ENCODE measurements at places on chromosomes 7 and 10. TPM values are rescaled to one million over a fixed set of nuclear protein-coding genes. Genes with fewer than 3 reads are reported as not detected.

Gene MMP21
- not detected for total RNA-seq

Gene TRIL
- total RNA-seq, result 61.5 TPM

Gene ICA1
- 3.5 TPM for total RNA-seq

Gene CC2D2B
- total RNA-seq, result 1.0 TPM

Gene MYO3A
- 0.82 TPM for total RNA-seq

Gene FZD8
- total RNA-seq, result 3.5 TPM

- no peak for DNase-seq
Observed at GRCh38 chr10:11871466-11871865, 48.3 kb downstream of the PROSER2 start.

- DNase-seq, result no peak
Observed at GRCh38 chr7:3911685-3912084, 610.6 kb downstream of the SDK1 start.

DNA sequence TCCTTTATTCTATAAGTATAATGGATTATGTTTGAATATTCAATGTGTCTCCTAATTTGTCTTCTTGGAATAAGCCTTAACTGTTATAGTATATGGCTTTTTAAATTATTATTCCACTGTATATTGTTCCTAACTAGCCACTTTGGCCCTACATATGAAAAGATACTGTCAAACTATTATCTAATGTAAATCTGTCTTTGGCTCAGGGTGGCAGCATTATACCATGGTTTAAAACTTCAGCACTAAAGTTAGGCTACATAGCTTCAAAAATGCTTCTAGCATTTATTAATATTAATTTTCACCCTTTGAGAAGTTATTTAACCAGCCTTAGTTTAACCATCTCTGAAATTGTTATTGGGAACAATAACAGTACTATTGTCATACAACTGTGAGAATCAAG is 543.1 kb upstream of the MBL2 start:
- DNase-seq, result no peak

DNA sequence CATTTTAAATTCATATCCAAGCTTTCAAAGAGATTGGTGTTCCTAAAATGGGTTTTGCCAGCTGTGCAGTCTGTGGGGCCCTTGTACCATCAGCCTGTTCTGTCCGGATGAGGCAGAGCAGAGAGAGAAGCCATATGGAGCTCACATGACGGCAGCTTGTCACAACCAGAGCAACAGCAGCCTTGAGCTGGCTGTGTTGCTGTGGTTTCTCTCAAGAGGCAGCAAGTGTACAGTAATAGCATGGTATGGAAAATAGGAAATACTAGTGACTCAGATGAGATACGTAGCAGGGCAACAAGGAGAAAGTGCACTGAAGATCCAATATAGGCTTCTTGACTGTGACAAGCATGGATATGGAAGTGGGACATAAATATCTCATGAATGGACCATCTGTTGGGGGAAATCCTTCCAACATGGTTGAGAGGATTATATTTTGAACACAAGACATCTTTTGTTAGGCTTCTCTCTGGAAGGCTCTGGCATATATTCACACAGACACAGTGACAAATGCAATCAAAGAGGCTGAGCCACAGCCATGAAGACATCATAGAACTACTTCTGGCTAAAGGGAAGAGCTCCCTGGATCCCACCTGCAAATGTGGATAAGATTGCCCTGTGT is 251.0 kb upstream of the TAC1 start:
- DNase-seq, result no peak

DNA sequence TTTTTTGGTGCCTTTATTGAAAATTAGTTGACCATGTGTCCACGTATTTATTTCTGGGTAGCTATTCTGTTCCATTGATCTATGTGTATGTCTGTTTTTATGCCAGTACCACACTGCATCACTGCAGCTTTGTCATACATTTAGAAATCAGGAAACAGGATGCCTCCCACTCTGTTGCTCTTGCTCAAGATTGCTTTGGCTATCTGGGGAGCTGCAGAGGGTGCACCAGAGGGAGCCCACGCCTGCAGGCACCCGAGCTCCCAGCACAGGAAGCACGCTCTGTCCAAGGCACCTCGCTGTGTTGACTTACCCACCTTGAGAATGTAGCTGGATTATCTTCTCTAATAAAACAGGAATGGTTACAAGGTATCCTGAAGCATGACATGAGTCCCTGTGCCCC is 301.7 kb downstream of the TCERG1L start:
- no peak for DNase-seq

DNA sequence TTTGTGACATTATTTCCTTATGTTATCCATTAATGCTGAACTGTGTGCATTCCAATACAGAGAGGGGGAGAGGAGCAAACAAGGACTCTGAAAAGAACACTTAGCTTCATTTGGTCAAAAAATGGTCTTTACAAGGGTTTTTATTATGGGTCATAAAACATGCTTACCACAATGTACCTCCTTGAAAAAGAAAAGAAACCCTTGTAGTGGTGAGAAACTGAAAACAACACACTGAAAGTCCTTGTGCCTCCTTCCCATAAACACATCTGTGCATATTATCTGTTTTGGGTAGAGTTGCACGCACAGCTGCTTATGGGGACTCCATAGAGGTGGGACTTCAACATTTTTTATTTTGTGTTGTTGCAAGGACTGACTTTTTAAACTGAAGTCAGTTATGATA is 98.7 kb downstream of the CDK6 start:
- DNase-seq, result no peak

- DNase-seq, result no peak
Observed at GRCh38 chr10:110706690-110707098, 62.6 kb downstream of the RBM20 start.

DNA sequence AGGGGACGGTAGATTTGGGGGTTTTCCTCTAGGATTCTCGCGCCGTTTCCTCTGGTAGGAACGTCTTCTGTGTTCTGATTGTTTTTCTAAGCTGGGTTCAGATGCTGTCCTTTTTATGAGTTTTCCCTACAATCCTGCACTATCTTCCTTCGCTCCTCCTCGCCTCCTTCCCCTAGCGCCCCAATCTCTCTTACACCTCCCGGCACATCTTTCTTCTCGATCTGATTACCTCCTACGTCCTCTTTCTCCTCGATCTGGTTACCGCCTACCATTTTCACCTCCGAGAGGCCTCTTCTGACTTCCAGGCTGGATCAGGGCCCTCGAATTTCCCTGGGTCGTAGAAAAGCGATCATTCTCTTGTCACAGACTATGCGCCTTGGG is 413 bp downstream of the BUD31 start:
- DNase-seq, result no peak

DNA sequence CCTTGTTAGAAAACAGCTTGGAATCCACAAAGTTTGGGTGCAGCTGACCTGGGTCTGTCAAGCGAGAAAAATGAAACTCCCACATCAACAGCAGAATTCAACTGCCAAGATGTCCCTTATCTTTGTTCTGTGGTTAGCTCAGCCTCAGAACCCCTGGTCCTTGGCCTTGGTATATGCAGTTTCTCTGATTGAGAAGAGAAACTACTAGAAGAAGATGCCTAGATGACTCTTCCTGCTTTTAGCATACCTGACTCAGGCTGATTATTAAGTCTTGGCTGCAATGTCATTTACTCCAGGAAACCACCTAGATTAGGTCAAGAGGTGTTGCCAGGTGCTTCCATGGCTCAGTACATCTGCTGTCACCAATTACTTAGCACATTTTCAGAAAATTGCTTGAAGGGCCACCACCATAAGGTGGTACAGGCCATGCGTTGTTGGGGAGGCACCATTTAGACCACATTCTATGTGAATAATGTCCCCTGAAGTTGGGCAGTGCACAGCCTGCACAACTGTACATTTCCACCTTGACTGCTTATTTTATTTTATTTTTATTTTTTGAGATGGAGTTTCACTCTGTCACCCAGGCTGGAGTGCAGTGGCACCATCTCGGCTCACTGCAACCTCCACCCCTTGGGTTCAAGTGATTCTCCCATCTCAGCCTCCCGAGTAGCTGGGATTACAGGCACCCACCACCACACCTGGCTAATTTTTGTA is 59.4 kb upstream of the ZNF438 start:
- DNase-seq, result no peak

GRCh38 chr7:39582536-39582935 is 16.3 kb downstream of the YAE1 start:
- DNase-seq, result no peak

- DNase-seq, result no peak
Observed at GRCh38 chr7:70439651-70440050, 692.3 kb upstream of the GALNT17 start.

DNA sequence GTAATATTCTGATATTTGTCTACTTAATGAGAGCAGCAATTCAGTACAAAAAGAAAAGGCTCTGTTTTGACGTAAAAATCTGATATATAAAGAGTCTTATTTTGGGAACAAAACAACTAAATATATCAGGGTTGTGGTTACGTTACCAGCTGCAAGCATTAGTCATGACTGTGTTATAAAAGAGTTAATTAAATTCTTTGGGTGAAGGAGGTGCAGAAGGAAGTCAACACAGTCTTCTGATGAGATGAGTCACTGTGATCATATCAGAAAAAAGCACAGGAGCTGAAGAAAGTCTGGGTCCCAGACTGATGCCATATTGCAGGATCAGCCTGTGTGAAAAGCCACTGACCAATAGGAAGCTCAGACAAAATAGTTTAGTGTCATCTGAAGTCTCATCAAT is 234.3 kb upstream of the TEX47 start:
- no peak for DNase-seq

DNA sequence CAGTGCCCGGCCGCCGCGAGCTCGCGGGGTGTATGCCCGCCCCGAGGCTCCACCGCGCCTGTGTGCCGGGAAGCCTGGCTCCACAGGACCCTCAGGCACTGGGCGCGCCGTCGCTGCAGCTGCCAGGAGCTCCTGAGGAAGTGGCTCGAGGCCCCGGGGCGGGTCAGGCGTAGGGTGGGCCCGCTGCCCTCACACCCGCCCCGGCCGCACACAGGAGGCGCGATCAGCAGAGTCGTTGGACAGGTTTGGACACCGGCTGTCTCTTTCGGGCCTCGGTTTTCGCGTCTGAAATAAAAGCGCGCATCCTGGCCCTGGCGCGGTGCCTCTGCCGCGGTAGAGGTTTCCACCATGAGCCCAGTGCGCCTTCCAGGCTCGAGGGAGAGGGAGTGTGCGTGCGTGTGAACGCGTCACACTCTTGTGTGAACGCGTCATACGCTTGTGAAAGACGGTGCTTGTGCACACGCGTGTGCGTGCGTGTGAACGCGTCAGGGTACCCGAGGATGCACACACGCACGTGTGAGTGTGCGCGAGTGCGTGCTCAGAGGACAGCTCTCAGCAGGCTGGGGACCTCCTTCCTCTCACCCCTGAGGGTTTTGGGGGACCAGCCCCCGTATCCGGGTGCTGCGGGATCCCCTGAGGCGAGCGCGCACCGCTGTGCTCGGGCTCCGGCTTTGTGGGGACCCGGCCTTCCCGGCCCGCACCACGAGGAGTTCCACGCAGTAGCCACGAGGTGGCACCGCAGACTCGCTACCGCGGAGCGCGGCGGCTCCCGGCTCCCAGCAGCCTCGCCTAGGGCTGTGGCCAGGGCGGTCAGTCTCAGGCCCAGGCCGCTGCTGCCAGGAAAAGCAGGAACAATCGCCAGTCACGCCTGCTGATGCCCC is 83.8 kb downstream of the BMS1 start:
- peak; percentile 83 for DNase-seq

- DNase-seq, result no peak
Observed at GRCh38 chr7:76280408-76280807, 22.1 kb upstream of the HSPB1 start.

GRCh38 chr10:8393531-8393930 is 339.0 kb downstream of the GATA3 start:
- no peak for DNase-seq

DNA sequence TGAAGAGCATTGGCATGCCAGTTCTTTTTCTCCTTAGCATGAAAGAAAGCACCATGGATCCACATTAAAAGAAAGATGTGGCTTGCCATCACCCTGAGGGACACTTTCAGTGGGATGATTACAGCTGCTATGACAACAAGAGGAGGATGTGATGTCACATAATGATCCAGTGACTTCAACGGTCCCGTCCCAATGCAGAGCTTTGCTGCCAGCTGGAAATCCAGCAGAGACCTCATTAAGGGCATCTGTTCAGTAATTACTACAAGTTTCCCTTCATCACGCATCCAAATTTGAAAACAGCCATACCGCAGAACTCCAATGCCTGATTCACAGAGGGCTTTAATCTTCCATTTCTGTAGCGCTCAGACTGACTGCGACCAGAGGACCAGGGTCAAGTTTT is 206.6 kb downstream of the LSM5 start:
- DNase-seq, result no peak

DNA sequence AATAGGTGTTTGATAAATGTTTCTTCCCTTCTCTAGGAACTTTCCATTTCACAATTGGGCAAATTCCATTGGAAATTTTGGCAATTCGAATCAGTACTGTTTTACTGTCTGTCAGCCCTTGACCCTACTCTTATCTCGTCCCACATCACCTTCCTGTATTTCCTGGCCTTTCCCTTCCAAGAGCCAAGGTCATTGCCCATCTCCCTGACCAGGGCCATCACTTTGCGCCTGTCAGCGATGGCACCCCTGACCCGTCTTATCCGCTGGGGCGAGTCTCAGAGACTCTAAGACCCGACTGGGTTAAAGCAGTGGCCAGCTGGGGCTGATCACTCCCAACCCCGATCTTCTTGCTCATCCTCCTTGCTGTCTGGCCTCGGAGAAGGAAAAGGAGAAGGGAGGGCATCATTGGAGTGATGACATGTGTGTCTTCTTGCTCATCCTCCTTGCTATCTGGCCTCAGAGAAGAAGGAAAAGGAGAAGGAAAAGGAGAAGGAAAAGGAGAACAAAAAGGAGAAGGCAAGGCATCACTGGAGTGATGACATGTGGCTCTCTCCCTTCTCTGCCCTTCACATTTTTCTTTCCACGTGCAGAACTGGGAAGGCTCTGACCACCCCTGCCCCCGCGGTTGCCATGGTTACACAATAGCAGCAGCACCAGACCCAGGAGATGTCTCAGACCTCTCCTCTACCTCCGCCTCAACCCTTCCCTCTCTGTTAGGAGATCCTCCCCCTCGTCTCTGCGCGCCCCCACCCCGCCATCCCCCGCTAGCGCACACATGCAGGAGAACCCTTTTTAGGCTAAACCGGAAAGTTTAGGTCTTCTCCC is 2.0 kb downstream of the SEMA3D start:
- peak; percentile 37 for DNase-seq

- no peak for DNase-seq
Observed at GRCh38 chr10:113060201-113061053, 110.4 kb downstream of the TCF7L2 start.

GRCh38 chr10:4353964-4354363 is 472.0 kb upstream of the AKR1E2 start:
- DNase-seq, result no peak

DNA sequence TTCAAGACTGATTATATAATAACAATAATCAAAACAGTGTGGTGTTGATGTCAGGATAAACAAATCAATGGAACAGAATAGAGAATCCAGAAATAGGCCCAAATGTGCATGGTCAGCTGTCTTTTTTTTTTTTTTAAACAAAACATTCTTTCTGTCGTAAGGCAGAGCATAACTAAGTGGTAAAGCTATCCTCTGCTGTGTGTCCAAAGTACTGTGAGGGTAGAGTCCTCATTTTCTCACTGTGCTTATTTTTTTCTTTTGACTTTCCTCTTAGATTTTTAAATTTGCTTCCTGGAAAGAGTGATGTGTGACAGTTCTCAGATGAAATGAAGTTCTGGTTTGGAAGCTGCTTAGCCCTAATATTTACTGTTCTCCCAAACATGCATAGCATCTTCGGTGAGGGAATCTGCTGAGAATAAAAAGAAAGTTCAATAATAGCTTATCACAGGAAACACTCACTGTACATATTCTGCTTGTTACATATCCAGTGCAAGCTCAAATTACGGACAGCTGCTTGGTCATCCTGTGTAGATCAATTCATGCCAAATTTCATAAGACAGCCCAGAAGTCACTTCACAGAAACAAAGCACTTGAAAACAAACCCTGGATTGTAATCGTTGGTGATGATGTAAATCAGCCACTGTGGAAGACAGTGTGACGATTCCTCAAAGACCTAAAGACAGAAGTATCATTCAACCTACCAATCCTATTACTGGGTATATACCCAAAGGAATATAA is 423.9 kb downstream of the NEBL start:
- no peak for DNase-seq

All from neural crest cell (in vitro differentiated cells).